ENCODE measurements at places on chromosomes 11 and 22. TPM values are rescaled to one million over a fixed set of nuclear protein-coding genes. Genes with fewer than 3 reads are reported as not detected.

EHF gene
- not detected for total RNA-seq

TRIM6 gene
- 0.54 TPM for total RNA-seq

AASDHPPT gene
- total RNA-seq, result 49.0 TPM

LRRC74B gene
- total RNA-seq, result not detected

PRODH gene
- 1.0 TPM for total RNA-seq

RFPL1 gene
- not detected for total RNA-seq

GUCY1A2 gene
- total RNA-seq, result not detected

KRTAP5-9 gene
- total RNA-seq, result not detected

SCN3B gene
- total RNA-seq, result not detected

ABCG4 gene
- total RNA-seq, result 0.07 TPM
